NCI-H1417 treated with DMSO at 0.1 percent for 48 hours (cell line): ENCODE measurements at places on chromosomes 12 and 14.

DNA sequence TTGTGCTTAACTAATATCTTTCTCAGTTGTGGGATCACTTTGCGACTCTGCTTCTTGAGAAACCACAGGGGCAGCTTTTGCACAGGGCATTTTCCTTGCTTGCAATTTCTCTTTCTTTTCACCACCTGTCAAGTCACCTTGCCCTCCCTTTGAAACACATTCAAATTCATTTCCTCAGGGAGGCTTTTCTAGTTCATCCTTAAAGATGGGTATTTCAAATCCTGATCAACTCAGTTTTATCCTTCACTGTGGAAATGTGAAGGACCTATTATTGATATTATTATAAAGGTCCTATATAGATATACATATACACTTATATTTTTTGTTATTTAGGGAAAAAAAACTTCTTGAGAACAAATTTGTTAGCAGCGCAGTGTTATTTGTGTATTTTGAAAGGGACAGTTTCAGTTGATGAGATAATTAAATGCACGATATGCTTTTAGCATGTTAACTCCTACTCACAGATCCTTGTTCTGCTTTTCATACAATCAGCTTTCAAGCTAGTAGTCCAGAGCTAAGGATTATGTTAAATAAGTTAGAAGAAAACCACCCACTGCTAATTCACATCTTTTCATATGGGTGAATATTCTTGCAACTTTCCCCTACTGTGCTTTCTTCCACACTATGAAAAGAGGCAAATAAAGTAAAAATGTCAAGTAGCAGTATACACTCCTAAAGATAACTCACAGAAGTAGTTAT lies 501.4 kb upstream of the RGS6 start:
- no peak for DNase-seq

- no peak for DNase-seq
These were observed 4.5 kb upstream of the MIA2 start for GRCh38 chr14:39229222-39229543.

GRCh38 chr12:586318-587071 lies 76.8 kb downstream of the NINJ2 start:
- DNase-seq: no peak

DNA sequence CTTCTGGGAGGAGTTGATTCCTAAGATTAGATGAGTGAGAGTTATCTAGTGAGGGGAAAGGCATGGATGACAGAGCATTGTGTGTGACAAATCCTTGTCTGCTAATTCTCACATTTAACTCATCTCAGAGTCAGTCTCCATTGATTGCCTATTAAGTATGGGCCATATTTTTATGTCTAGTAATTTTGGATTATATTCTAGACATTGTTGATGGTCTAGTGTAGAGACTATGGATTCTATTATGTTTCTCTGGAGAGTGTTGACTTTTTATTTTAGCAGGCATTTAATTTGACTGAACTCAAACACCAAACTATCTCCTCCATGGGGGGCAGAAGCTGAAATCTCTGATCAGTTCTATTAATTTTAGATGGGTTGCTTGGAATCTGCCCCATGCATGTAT lies 114.4 kb downstream of the CACNA1C start:
- DNase-seq: no peak

GRCh38 chr14:90062822-90063539 lies 1.2 kb downstream of the KCNK13 start:
- no peak for DNase-seq

- DNase-seq: no peak
These were observed 558 bp downstream of the TEX22 start for GRCh38 chr14:105398726-105399465.

GRCh38 chr14:101721951-101722661 lies 39.4 kb upstream of the PPP2R5C start:
- DNase-seq: no peak

GRCh38 chr12:101784376-101784775 lies 45.1 kb upstream of the SYCP3 start:
- no peak for DNase-seq

DNA sequence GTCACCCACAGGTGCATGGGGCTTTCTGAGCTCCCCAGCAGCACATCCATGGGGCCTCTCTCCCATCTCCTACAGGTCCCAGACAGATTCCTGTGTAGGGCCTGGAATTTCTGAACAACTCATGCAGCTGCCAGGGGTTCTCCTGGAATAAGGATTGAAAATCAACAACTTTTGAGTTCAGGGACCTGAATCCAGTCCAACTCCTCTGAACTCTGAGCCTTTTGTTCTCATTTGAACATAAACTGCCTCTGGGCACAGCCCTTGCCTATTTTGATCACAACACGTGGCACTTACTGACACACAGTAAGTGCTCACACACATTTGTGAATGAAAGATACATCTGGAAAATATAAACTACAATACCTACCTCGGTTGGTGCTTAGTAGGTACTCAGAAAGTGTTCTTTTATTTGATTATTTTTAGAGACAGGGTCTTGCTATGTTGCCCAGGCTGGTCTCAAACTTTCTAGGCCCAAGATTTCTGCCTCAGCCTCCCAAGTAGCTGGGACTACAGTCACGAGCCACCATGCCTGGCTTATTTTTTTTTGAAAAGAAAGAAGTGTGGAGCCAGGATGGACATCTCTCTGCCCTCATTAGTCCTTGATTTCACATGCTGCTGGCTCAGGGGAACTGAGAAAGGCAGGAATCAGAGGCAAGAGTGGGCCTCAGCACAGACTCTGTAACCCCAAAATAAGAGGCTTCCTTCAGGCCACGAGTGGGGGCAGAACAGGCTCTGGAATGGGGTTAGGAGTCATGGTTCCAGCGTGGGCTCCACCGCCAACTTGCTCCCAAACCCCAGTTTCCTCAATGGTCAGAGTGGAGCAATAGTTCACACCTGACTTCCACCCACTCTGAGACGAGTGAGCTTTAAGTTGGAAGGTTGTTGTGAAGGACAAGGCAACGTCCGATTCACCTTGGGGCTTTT lies 27.0 kb downstream of the SYNE3 start:
- no peak for DNase-seq

DNA sequence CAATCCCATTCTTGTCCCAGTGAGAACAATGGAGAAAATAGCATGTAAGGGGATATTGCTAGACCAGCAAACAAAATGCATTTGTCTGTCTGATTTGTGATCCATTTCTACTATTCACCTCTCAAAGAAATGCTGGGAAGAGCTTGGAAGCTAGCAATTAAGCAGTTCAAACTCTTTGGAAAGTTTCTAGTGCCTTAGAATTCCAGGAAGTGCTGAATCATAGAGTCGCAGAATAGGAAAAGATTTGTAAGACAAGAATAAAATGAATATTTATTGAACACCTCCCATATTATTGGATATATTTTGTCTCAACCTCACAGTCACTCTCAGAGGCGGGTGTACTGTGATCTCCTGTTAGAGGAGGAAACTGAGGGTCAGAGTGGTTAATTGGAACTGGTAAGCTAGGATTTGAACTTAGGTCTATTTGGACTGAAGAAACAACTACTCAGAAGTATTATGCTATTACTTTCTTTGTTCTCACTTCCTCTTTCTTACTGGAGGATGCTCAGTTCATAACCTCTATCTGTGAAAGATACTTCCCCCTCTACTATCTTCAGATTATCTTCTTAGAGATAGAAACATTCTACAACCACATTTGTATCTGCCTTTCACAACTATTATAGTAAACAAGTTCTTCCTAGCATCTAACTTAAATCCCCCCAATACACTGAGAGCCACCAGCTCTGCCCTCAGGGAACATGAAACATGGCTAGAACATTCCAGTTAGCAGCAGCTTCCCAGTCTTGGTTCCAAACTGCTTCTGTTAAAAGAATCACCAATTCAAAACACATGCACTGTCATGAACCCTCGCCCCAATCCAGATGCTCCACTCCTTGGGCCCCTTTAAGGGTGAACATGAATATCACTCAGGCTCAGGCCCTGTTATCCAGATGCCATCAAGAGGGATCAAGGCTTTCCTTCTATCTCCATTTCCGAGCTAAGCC lies 64.2 kb downstream of the DRAM1 start:
- no peak for DNase-seq

GRCh38 chr14:95483309-95484165 lies 32.9 kb downstream of the SYNE3 start:
- DNase-seq: no peak

- DNase-seq: no peak
These were observed 2.9 kb upstream of the DYRK2 start for GRCh38 chr12:67645601-67646000.

DNA sequence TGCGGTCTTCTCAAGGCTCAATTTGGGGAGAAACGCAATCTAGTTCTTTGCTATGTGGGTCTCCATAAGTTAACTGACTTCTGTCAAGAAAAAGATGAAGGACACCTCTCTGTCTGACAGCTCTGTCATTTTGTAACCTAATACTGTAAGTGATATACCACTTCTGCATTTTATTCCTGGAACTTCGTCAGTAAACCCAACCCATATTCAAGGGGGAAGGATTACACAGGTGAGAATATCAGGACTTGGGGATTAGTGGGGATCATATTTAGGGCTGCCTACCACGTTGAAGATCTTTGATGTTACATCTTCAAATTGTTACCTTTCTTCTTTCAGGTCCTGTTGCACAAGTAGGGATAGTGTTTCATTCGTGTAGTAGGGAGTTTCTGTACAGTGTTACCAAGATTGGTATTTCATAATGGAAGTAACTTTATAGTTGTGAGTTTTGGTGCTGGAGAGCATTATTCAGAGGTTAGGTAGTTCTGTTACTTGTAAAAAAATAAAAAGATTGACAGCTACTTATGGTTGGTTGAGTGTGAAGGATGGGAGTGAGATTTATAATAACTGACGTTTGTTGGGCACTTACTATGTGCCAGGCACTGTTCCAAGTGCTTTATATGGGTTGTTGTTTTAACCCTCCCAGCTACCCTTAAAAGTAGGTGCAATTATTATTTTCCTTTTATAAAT lies 1.6 kb downstream of the TMEM260 start:
- no peak for DNase-seq

- DNase-seq: no peak
These were observed 9.0 kb downstream of the KIF5A start for GRCh38 chr12:57558864-57559263.

GRCh38 chr12:34294671-34295365 lies 272.5 kb downstream of the ALG10 start:
- DNase-seq: no peak

GRCh38 chr12:124359671-124360581 lies 65.0 kb downstream of the RFLNA start:
- DNase-seq: no peak

- DNase-seq: no peak
These were observed 72.9 kb upstream of the SFSWAP start for GRCh38 chr12:131637986-131638385.

DNA sequence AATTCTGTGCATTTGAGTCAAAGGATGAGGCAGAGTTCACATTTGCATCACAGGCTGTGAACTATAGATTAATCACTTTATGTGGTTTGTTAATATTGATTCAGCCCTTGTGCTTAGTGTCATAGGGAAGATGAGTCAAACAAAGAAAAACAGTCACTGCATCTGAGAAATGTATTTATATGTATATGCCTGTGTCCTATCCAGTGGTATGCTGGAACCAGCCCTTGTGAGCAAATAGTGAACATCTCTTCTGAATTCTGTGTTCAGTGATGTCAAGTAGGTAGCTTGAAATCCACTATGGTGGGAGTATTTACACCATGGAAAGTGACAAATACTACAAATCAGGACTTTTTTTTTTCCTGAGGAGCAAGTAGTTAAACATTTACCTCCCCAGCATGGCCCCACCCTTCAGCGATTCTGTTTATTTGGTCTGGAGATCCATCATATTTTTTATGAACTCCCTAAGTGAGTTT lies 128.5 kb downstream of the HMGA2 start:
- DNase-seq: no peak

GRCh38 chr12:53824001-53824712 lies 72.4 kb upstream of the CISTR start:
- no peak for DNase-seq

GRCh38 chr12:31412292-31412801 lies 86.4 kb upstream of the SINHCAF start:
- no peak for DNase-seq

- DNase-seq: no peak
These were observed 5.1 kb upstream of the TNFAIP2 start for GRCh38 chr14:103118018-103118662.

DNA sequence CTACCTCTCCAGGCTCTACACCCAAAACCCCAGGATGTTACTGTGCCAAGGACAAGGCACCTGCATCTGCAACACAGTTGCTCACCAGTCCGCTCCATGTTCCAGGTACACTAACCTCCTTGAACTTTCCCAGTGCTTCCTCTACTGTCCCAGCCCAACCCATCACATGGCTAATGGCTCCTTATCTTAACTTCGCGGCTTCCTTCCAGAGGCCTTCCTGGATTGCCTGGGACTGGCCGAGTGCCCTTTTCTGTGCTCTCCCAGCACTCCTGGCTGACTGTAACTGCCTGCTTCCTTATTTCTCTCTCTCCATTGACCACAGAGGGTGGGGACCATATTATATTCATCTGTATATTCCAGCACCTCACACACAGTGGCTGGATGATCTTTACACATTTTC lies 20.9 kb downstream of the POMT2 start:
- DNase-seq: no peak

- DNase-seq: no peak
These were observed 3.6 kb upstream of the TPI1 start for GRCh38 chr12:6863586-6864321.

DNA sequence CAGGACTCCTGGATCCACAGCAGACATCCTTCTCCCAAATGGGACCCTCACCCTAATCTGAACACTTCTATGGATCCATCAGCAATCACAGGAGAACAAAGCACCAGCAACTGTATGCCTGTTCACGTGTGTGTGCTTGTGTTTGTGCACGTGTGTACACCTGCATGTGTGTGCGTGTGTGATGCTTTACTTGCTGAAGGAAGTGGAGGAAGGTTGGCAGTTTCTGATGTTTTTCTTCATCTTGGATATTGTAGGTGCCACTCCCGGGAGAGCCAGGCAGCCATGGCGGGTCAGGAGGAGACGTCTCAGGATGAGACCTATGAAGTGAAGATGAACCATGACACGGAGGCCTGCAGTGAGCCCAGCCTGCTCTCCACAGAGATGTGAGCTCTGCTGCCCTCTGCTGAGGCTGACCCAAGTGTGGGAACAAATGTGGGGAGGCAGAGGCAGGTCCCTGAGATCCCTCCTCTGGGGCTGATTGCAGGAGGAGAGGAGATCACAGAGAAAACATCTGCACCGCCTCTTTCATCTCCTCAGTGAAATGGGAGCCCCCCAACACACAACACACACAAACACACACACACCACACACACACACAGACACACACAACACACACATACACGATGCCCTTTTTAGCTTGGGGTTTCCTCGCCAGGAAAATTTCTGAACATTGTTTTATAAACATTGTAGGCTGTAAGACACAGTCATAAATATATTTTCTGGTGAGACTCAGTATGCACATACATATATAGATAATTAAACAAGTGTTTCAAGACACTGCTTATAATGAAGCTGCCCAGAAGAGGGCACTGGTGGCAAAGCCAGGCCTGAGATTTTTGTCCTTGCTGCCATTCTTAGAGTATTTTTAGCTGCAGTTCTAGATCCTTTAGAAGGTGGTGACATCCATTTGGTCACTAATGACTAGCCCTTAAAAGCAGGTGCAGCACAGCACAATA lies 112.2 kb upstream of the FKBP4 start:
- peak; percentile 18 for DNase-seq

DNA sequence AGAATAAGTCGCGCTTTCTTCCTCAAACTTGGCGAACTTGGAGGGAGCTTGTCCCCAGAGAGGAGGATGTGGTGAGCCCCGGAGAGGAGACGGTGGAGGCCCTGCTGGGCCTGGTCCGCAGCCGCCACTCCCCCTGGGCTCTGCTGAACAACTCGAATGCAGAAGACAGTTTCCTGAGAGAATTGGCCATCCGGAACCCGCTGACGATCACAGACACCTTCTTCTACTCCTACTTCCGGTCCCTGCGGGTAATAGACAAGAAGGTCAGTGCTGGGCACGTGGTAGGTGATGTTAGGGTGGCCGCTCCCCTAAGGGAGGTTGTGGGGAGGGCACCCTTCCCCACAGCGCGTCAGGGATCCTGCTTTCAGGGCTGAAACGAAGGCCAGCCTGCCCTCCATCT lies 1.6 kb downstream of the LRRC43 start:
- no peak for DNase-seq
